ENCODE measurements at places on chromosomes 2 and 18.

- no peak for DNase-seq
Observed at GRCh38 chr2:19216238-19216637, 142.2 kb downstream of the OSR1 start.

GRCh38 chr2:53498210-53498609 is 269.4 kb upstream of the CHAC2 start:
- peak; percentile 38 for DNase-seq

GRCh38 chr2:73131807-73132206 is 19.1 kb upstream of the RAB11FIP5 start:
- no peak for DNase-seq

DNA sequence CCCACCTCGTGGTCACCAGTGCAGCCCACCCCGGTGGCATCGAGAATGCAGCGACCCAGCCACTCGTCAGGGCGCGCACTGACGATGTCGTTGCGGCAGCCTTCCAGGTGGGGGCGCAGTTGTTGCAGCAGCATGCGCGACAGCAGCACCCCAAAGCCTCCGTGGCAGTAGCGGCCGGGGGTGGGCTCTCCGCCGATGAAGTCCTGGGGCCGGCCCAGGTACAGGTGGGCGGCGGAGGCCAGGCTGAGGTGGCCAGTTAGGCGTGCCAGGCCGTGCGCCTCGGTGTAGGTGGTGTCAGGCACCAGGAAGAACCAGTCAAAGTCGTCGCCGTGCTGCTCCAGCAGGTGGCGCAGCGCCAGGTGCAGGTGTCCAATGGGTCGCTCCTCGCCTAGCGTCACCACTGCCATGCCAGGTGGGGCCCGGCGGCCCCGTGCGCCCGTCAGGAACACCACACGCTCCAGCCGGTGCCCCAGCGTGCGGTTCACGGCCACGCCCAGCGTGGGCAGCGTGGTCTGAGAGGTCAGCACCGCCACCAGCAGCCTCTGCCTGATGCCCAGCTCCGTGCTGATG is 1.9 kb downstream of the CHPF start:
- peak; percentile 51 for DNase-seq

GRCh38 chr18:20996418-20996817 is 115.2 kb downstream of the ROCK1 start:
- DNase-seq, result no peak

Data from pons (tissue), 1 donor.